Foreskin fibroblast (primary cell): ENCODE measurements at places on chromosomes 1 and 21.

DNA sequence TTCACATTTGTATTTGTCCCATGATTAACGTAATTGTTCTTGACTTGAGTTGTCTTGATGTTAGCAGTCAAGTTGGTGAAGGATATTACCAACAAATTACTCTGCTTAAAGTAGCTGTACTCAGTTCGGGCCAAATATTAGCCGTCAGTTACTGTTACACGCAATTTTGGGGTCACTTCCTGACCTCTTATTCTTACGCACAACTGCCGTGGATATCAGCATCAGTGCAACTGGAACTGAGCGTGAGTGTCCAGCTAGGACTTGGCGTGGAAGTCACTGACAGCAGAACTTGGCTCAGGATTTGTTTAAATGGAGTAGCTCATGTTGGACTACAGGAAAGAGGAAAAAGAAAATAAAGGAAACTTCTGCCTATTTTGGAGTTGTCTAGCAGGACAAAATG, 56.4 kb downstream of the ADAMTS1 start:
- no peak for DNase-seq

- DNase-seq = peak; percentile 7
Observed at GRCh38 chr1:42006836-42007235, 88.1 kb upstream of the HIVEP3 start.

DNA sequence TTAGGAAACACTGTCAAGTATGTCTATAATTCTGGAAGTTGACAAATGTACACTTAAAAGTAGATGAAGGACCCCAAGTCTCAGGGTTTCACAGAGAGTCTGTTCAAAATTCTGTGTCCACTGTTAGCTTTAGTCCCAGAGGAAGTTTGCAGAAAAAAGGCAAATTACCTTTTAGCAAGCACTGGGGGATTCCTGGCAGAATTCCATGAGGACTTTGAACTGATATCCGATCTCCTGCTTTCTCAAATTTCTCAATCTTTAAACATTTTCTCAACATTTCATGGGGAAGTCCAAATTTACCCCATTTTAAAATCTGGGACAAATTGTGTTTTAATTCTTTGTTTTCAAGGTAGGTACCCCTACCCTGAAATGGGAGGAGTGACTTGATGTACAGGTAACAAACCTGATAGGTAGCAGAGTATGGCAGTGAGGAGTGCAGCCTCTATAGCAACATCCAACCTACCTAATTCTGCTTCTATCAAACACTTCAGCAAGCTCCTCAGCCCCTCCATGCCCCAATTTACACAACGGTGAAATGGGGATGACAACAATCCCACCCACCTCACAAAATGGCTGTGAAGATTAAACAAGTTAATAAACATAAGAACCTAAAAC, 344.9 kb downstream of the OMA1 start:
- DNase-seq = no peak

DNA sequence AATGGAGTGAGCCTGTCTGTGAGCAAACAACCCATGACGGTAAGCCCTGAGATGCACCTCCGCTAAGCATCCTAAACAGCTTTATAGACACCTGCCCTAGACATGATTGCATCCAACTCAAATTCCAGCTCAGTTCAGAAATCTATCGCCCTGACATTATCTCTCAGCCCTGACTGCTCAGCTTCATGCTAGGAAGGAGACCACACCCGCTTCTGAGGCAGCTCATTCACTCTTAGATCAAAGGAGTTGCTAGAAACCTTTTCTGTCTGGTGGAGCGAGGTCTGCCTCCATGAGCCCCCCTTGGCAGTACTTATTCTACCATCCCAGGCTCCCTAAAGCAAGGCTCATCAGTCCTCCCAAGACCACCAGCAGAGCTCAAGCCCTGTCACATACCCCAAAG, 17.0 kb downstream of the IL10RB start:
- no peak for DNase-seq

DNA sequence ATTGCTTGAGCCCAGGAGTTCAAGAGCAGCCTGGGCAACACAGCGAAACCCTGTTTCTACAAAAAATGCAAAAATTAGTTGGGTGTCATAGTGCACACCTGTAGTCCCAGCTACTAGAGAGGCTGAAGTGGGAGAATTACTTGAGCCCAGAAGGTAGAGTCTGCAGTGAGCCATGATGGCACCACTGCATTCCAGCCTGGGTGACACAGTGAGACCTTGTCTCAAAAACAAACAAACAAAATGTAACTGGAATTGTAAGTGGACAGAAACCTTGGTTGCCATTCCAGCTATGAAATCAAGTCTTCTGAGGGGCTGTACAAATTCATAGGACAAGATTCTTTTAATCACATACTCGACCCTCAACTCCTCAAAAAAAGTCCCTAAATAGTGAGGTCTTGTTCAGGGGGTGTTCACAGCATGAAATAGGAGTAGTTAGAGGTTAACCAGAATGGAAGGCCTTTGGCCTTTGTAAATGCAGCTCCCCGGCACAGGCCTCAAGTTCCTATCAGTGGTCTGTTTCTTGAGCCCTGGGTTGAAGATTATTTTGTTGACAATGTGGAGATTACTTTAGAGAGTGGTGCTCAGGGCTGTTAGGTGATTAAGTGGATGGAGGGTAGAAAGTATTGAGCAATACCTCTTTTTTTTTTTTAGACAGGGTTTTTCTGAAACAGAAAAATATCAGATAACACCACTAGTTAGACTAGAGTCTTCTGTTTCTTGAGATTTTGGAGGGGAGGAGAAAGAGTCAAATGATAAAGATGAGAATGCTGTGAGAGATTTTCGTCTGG, 138.7 kb upstream of the ZNF648 start:
- no peak for DNase-seq

DNA sequence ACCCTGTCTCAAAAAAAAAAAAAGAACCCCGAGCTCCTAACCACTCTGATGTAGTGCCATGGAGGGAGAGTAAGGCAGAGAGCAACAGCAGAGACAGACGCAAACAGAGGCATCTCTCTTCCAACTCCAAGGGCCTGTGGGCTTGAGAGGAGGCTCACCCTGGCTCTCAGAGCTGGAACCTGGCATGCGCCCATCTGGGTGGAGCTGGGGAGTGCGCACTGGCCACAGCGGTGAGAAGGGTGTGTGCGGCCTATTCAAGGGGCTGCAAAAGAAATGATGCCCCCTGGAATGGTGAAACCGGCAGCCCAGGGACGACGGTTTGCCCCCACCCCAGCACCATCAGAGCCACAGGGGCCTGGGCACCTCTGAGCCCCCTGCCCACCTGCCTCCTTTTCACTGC, 17.6 kb downstream of the COL8A2 start:
- DNase-seq = no peak

GRCh38 chr21:34695434-34695833, 26.6 kb downstream of the CLIC6 start:
- no peak for DNase-seq

DNA sequence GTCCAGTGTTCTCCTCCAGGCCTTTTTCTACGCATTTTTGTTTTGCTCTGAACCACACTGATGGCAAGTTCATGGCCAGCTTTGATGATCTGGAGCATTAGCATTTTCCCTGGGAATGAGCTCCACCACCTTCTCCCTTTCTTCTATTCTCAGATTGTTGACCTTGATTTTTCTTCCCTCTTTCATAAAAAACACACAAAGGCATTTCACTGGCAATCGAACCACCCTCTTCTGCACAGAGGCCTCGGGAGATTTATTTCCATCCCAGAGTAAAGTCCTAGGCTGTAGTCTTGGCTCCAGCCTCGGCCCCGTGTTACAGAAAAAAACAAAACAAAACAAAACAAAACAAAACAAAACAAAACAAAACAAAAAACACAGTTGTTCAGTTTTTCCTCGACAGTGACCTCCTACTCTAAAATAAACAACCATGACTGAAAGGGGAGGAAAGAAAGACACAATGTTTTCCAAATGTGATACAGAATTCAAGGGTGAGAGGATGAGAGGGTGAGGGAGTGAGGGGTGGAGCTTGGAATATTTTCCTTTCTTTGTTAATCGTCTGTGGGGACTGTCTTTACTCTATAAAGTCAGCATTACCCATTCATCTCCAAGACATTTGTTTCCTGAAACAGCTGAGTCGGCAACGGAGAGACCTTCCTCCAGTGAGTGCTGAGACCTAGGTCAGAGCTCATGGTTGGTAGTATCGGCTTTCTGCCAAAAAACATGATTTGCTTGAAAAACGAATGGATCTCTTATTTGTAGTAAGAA, 29.8 kb upstream of the RNF186 start:
- no peak for DNase-seq
